T-helper 1 cell (primary cell): ENCODE measurements at places on chromosomes 6 and 20.

DNA sequence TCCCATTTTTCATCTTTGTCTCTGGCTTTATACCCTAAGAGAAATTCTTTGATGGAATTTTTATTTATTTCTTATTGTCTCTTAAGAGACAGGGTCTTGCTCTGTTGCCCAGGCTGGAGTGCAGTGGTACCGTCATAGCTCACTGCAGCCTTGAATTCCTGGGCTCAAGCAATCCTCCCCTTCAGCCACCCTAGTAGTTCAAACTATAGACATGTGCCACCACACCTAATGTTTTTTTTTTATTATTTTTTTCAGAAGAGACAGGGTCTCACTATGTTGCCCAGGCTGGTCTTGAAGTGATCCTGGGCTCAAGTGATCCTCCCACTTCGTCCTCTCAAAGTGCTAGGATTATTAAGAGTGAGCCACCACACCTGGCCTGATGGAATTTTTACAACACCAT, 40.5 kb downstream of the FKBP5 start:
- no peak for DNase-seq

GRCh38 chr20:15179381-15179780, 842.0 kb upstream of the FLRT3 start:
- no peak for DNase-seq

DNA sequence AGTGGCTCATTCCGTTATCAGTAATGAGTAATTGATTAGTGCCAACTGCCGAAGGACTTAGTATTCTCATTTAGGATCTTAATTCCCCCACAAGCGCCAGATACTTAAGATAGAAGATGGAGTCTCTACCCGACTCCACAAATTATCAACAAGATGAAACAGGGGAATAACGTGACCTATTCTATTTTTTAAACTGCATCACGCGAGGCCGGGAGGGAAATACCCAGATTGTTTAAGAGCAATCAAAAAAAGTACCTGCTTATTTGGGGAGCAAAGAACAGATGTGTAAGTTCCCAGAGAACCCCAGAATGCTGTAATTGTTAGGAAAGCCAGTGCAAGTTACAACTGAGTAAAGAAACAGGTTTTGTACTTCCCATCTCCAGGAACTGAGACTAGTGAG, 1.1 kb upstream of the MAP3K5 start:
- no peak for DNase-seq

DNA sequence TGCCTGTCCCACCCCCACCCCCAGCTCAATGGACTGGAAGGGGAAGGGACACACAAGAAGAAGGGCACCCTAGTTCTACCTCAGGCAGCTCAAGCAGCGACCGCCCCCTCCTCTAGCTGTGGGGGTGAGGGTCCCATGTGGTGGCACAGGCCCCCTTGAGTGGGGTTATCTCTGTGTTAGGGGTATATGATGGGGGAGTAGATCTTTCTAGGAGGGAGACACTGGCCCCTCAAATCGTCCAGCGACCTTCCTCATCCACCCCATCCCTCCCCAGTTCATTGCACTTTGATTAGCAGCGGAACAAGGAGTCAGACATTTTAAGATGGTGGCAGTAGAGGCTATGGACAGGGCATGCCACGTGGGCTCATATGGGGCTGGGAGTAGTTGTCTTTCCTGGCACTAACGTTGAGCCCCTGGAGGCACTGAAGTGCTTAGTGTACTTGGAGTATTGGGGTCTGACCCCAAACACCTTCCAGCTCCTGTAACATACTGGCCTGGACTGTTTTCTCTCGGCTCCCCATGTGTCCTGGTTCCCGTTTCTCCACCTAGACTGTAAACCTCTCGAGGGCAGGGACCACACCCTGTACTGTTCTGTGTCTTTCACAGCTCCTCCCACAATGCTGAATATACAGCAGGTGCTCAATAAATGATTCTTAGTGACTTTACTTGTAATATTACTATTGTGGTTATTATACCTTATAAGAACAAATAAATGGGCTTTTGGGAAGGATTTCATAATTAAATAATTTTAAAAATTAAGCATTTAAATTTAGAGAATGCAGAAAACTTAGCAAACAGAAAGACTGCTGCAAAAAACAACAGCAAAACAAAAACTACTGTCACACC, 8.4 kb downstream of the CDKN1A start:
- no peak for DNase-seq

GRCh38 chr6:163335671-163336545, 78.6 kb upstream of the QKI start:
- no peak for DNase-seq

- no peak for DNase-seq
Observed at GRCh38 chr20:1002682-1003561, 811 bp upstream of the RSPO4 start.

GRCh38 chr6:27809939-27810767, 102.0 kb downstream of the OR2B2 start:
- peak; percentile 81 for DNase-seq

- DNase-seq: no peak
Observed at GRCh38 chr20:45358282-45359068, 4.5 kb upstream of the SYS1 start.

- DNase-seq: no peak
Observed at GRCh38 chr6:88919032-88919431, 44.4 kb downstream of the RNGTT start.

DNA sequence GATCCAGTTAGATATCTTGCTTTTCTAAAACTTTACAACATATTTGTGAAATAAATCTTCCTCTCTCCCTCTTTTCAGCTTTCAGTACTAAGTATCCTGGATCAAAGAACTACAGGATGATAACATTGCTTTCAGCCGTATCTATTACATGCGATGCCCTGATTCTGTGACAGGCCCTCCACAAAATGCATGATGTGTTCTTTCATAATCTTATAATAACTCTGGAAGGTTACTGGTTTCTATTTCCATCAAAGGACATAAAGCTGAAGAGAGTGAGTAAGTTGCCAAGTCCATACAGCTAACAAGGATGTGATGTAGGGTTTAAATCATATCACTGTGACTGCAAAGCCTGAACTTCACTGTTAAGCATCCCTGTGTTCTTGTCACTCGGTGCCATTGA, 62.9 kb upstream of the ADGRG6 start:
- DNase-seq: no peak

DNA sequence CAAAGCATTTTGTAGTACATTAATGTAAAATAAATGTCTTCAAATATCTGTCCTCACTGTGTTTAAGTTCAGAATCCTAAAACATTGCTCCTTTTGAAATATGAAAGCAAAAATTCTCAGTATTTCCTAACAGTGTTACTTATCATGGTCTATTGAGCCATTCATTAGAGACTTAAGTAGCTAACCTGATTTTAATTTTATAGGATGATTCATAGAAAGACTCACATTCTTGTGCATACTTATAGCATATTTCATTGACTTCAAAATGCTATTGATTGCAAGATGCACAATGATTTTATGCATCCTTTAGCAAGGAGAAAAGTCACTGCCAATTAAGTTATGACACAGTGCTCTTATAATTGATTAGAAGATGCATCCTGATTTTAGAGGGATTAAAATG, 85.7 kb downstream of the HIVEP1 start:
- no peak for DNase-seq

- DNase-seq: no peak
Observed at GRCh38 chr6:163730246-163731210, 316.0 kb downstream of the QKI start.

GRCh38 chr6:135506270-135506997, 8.9 kb upstream of the AHI1 start:
- no peak for DNase-seq

GRCh38 chr6:87828044-87828443, 126.0 kb upstream of the AKIRIN2 start:
- DNase-seq: no peak

DNA sequence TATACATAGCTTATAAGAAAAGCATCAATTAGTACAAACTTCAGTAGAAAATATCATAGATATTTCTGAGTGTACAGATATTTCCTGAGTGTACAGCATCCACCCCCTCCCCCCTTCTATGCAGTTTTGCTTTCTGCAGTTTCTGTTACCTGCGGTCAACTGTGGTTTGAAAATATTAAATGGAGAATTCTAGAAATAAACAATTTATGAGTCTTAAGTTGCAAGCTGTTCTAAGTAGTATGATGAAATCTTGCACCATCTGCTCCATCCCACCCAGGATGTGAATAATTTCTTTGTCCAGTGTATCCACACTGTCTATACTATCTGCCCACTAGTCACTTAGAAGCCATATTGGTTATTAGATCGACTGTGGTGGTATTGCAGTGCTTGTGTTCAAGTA, 15.8 kb upstream of the GPR63 start:
- DNase-seq: no peak

GRCh38 chr6:26457264-26457805, 420 bp upstream of the BTN2A1 start:
- DNase-seq: no peak

DNA sequence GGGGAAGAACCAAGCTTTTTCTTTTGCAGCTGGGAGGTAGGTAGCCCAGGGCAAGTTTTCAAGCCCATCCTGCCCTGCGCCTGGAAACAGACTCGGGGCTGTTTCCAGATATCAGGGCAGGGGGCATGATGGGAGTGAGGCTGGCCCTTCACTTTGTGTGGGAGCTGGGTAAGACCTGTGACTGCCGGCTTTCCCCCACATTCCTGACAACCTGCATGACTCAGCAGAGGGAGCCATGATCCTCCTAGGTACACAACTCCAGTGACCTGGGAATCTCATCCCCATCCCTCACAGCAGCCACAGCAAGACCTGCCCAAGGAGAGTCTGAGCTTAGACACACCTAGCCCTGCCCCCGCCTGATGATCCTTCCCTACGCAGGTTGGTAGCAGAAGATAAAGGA, 280.8 kb downstream of the SOX4 start:
- no peak for DNase-seq

DNA sequence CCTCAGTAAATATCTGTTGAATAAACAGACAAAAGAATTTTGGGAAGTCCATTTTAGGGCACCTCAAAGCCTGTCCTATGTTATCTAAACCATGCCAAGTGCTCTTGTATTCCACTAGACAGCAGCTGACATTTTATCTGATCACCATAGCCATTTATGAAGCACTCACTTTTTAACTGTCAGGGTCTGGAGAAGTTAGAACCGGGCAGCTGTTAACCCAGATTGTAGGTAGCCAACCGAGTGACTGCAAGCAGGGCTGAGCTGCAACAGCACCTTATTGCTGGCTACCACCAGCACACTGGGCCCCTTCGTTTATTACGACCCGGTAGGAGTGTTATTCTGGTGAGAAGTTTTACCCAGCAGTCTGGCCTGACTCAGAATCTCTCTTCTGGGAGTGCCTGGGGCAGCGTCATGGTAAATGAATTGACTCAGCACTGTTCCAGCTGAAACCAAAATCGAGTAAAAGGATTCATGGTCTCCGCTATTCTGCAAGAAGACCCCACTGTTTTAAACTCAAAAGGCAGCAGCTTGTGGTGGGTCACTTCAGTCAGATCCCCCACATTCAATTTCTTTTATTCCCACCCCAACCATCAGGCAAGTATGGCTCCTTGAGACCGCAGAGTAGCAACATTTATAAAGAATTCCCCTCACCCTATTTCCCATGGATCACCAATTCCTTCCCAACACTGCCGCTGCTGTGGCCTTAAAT, 1.7 kb downstream of the UBE2V1 start:
- no peak for DNase-seq

- DNase-seq: no peak
Observed at GRCh38 chr20:46018611-46019010, 9.9 kb downstream of the MMP9 start.

- DNase-seq: no peak
Observed at GRCh38 chr6:44269178-44269920, 901 bp upstream of the TMEM151B start.

- no peak for DNase-seq
Observed at GRCh38 chr6:125124049-125124669, 29.4 kb upstream of the TPD52L1 start.

DNA sequence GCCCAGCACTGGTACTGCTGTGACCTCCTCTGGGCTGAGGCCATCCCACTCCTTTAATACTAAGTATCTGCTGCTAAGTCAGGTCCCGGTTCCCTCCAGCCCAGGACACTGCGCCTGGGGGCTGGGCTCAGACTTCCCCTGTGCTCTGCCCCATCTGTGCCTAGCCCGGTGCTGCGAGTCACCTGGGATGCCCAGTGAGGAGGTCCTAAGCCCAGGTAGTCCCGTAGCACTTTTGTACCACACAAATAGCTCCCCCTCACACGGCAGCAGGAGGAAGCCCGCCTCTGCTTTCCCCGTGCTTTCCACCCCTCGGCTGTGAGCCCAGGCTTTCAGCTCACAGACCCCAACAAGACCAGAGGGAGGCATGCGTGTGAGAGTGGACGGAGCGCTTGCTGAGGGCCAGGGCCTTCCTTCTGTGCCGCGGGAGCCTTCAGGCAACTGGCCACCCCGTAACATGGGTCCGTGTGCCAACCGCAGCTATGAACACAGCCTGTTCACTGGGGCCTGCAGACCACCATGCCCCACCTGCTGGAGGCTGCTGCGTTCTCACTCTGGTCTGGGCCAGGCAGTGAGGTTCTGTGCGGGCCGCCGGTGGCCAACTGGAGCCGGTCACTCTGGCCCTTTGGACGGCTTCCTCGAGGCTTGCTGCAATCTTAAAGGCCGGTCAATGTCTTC, 79.9 kb upstream of the MPC1 start:
- DNase-seq: no peak

GRCh38 chr20:60036746-60037499, 78.7 kb downstream of the CDH26 start:
- no peak for DNase-seq

DNA sequence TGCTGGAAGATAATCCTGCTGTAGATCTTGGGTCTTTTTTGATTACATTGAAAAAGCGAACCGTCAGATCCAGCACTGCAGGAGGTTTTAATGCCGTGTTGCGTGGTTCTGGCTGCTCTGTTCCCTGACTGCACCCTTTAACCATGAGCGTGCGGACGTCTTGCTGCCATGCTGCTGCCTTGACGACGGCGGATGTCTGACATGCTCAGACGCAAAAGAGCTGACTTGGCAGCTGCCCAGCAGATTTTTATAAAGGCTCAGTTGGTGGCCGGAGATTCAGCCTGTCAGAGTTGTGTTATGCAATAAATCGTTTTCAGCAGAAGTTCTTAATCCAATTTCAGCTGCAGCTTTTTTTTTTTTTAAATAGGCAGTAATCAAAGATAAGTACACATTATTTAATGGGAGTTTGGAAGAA, 119.4 kb downstream of the JARID2 start:
- no peak for DNase-seq

DNA sequence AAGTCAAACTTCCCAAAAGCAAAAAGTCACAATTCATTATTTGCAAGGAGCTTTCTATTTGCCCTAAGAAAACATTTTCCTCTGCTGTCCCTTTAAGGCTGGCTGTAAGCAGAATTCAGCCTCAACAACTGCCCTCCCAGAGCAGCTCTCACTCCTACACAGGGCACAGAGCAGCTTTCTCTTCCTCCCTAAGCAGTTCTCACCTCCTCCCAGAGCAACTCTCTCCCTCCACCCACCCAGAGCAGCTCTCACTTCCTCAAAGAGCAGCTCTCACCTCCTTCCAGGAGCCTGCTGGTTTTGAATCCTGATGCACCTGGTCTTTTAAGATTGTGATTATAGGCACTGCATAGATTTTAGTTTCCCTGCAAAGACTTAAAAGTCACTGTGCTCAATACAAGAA, 120.6 kb upstream of the TMEM181 start:
- DNase-seq: no peak

- DNase-seq: no peak
Observed at GRCh38 chr6:56483929-56484328, 158.8 kb downstream of the DST start.
